ENCODE measurements at places on chromosomes 11 and 22.

- no peak for DNase-seq
Observed at GRCh38 chr11:77654770-77655434, 17.3 kb upstream of the CLNS1A start.

GRCh38 chr11:64580412-64580811, 10.6 kb upstream of the SLC22A12 start:
- no peak for DNase-seq

- DNase-seq, result no peak
Observed at GRCh38 chr11:84581083-84581482, 1046.1 kb downstream of the DLG2 start.

- DNase-seq, result no peak
Observed at GRCh38 chr11:45704635-45705034, 39.2 kb upstream of the CHST1 start.

DNA sequence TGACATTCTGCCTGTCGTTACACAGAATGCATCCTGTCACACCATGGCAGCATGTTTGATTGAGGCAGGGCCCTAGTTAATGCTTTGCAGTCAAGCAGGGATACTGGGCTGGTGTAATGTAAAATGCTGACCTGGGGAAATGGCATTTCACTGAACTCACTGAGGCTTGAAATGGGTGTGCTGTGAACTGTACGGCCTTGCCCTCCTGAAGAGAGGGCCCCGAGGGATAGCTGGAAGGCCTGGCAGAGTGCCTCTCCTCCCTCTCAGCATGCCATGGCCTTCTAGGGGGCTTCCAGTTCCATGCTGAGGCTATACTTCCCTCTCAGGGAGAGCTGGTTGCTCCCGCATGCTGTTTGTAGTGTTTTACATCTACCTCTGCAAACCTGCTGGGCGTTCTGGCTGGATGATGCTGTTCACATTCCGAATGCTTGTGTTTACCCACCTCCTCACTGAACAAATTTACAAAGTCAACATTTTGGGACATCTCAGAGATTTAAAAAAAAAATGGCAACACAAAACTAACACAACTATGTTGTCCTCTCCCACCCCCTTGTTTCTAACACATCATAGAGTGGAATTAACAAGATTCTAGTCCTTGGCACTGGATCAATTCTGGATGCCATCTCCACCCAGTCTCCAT, 416.7 kb upstream of the CADM1 start:
- no peak for DNase-seq

- no peak for DNase-seq
Observed at GRCh38 chr11:3046190-3046589, 11.0 kb downstream of the CARS1 start.

DNA sequence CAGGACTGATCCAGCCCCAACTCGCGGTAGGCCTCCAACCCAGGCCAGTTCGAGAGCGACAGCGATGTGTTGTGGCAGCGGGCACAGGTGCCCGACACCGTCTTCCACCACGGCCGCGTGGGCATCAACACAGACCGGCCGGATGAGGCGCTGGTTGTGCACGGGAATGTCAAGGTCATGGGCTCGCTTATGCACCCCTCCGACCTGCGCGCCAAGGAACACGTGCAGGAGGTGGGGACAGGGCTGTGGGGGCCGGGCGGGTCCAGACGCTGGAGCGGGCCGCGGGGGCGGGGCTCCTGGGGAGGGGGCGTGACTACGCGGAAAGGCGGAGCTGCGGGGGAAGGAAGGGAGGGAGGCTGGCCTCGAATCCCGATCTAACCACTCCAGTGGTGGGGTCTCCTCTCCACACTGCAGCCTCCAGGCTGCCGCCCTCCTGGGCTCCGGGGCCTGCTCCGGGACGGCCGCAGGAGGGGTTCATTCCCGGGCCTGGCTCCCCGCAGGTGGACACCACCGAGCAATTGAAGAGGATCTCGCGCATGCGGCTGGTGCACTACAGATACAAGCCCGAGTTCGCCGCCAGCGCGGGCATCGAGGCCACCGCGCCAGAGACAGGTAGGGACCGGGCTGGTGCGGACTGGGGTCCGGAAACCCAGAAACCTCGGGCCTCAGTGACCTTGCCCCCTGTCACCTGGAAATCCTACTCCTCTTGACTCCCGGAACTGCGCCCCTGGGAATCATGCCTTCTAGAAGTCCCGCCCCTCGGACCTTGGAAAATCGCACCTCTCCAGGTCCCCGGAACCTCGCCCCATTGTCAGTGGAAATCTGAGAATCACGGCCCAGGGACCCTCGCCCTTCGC, 14.9 kb downstream of the TMEM258 start:
- peak; percentile 68 for DNase-seq

GRCh38 chr11:112752563-112752962, 208.7 kb upstream of the NCAM1 start:
- DNase-seq, result no peak

DNA sequence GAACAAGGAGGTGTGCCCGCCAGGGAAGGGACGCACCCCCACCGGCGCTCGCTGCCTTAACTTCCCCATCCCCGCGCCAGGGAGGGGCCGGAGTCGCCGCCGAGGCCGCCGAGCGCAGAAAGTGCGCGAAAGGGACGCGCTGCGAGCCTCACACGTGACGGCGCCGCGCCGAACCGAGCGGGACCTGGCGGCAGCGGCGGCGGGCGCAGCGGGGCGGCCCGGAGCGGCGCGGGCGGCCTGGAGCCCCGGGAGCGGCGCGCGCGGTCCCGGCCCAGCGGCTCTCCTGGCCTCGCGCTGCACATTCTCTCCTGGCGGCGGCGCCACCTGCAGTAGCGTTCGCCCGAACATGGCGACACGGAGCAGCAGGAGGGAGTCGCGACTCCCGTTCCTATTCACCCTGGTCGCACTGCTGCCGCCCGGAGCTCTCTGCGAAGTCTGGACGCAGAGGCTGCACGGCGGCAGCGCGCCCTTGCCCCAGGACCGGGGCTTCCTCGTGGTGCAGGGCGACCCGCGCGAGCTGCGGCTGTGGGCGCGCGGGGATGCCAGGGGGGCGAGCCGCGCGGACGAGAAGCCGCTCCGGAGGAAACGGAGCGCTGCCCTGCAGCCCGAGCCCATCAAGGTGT, at the start of gene SORL1:
SORL1 (plus strand) TSS at position 329 of the 623 bp plus-strand sequence; CDS start at position 347, 18 bp downstream.
- peak; percentile 80 for DNase-seq

GRCh38 chr11:133536198-133536597, 3.9 kb upstream of the OPCML start:
- DNase-seq, result no peak

- no peak for DNase-seq
Observed at GRCh38 chr11:69298267-69299022, 4.5 kb downstream of the MYEOV start.

DNA sequence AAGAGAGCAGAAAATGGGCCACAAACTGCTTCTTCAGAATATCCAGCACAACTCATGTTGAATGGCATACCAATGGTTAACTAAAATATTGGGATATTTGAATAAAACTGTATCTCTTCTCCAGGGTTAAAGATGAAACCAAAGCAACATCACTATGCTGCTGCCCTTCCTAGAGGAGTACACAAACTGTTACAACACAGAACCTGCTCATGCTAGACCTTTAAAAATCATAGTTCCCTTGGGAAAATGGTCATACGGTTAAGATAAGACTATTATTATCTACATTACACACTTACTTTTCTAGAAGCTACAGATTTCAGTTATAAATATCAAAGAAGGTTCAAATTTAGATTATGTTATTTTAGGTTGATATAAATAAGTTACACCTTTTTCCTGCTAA, 78.6 kb upstream of the TP53AIP1 start:
- no peak for DNase-seq

DNA sequence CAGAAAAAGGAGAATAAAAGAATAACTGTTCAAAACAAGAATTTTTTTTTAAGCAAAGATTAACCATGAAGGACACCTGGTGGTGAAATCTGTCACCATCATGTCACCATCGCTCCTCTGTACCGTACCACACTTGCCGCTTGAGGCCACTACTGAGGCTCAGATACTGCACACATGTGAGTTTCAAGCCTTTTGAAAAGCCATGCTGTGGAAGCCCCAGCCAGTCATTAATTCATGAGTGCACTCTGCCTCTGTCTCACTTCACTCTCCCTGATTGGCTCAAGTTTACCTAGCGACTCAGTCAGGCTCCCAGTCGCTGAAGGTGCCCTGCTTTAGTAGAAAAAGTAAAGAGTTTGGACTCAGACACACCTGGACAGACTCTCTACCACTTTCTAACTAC, 6.6 kb upstream of the MS4A12 start:
- peak; percentile 3 for DNase-seq

GRCh38 chr22:28815111-28815510, 14.7 kb upstream of the XBP1 start:
- no peak for DNase-seq

DNA sequence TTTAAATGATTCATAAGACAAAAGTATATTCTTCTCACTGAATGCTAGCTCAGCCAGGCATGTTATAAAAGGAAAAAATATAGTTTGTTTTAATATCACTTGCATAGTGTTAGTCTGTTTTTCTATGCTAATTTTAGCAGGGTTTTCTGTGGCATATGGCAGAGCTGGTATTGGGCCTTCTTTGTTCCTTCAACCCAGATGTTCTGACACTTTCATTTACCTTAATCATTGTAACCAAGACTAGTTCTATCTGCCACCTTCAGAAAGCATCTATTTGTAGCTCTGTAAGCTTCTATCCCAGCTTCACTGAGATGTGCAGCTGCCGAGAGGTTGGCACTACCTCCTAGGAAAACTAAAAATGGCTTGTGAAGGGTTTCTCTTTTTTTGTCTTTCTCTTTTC, 338.7 kb downstream of the GUCY1A2 start:
- no peak for DNase-seq

GRCh38 chr11:1727096-1727690, 23.2 kb downstream of the IFITM10 start:
- no peak for DNase-seq

GRCh38 chr11:59204746-59205145, 8.0 kb downstream of the MPEG1 start:
- no peak for DNase-seq

DNA sequence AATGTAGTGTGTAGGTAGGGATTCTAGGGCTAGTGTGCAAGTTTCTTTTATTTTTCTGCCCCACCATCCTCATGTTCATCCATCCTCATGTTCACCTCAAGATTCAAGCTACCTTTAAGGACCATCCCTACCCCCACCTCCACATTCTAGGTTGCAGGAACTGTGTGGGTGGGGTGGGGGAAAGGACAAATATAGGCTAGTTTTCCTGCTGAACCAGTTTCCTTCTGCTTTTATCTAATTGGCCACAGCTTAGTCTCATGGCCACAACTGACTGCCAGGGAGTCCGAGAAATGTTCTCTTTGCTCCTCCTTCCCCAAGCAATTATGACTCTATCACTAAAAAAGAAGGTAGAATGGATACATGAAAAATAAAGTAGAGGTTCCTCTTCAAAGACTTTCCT, 179.0 kb upstream of the LARGE1 start:
- DNase-seq, result no peak

- no peak for DNase-seq
Observed at GRCh38 chr11:108565653-108566052, 27.9 kb downstream of the EXPH5 start.

- DNase-seq, result no peak
Observed at GRCh38 chr11:123594188-123594901, 60.1 kb downstream of the SCN3B start.

GRCh38 chr22:33806191-33806590, 114.1 kb downstream of the LARGE1 start:
- DNase-seq, result no peak

- peak; percentile 63 for DNase-seq
Observed at GRCh38 chr11:2301631-2302305, at the start of the genes C11orf21 and TSPAN32. C11orf21 (minus strand) TSS chr11:2301918; CDS start chr11:2301808, 110 bp downstream. TSPAN32 (plus strand) TSS chr11:2302013; CDS start chr11:2302150, 137 bp downstream.

DNA sequence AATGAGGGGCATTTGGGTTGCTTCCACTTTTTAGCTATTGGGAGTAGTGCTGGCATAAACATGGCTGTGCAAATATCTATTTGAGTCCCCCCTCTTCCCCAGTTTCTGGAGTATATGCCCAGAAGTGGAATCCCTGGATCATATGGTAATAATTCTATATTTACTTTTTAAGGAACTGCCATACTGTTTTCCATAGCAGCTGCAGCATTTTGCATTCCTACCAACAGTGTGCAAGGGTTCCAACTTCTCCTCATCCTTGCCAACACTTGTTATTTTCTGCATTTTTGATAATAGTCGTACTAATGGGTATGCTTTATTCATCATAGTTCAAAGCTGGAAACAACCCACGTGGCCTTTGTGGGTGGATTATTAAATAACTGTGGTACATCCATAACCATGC, 883.5 kb downstream of the TBC1D22A start:
- DNase-seq, result no peak

DNA sequence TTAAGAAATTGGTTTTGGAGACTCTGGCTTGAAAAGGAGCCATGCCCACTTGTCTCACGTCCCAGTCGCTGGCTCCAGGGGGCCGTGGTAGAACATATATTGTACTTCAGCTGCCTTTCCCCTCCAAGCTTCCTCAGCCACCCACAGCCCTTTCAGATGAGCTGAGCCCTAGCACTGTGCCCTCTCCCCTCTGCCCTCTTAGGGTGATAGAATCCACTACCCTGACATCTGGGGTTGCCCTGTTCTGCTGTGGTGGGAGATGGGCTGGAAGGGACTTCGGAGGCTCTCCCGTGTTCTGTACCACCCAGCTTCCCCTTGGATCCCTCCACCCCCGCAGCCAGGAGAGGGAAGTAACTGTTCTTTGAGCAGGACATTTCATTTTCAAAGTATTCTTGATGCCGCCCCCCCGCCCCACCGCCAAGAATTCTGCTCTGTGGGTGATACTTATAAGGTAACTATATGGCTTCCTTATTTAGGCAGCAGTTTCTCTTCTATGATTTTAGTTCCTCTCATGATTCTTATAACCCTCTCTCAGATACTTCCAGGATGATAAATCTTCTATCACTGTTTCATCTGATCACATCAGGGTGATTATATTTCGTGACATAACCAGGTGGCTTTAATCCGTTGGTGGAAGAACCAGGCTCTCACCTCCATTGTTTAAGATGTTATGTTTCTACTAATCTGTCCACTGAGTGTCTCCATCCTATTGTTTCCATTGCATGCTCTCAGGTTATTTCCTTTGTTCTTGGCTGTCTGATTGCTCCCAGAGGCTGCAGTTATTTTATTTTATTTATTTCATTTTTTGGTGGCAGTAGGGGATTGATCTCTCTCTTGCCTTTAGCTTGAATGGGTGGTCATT, 24.1 kb downstream of the ZBTB16 start:
- no peak for DNase-seq

GRCh38 chr11:32939046-32939445, 46.4 kb downstream of the QSER1 start:
- no peak for DNase-seq

GRCh38 chr11:120200677-120201076, 10.2 kb upstream of the OAF start:
- DNase-seq, result no peak

GRCh38 chr11:42175203-42175602, 715.8 kb upstream of the LRRC4C start:
- no peak for DNase-seq

DNA sequence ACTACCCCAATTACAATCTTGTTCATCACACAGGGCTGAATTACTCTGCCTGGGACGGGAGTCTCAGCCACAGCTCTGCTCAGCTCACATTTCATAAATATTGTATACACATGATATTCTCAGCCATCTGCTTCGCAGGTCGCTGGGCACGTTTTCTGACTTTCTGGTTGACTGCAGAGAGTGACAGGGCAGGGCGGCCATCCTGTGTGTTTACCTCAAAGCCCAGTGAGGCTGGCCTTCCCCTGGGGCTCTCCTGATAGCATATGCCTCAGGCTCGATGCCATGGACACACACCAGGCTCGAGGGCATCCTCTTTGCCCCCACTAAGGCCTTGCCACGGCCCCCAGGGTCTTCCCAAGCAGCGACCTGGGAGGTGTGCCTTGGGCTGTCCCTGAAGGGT, 345.0 kb downstream of the CADM1 start:
- no peak for DNase-seq
